Fibroblast of skin of back (primary cell): ENCODE measurements at places on chromosomes 7 and 10.
A peak's percentile ranks its signal among the peaks of the same experiment; 100 is the strongest.

DNA sequence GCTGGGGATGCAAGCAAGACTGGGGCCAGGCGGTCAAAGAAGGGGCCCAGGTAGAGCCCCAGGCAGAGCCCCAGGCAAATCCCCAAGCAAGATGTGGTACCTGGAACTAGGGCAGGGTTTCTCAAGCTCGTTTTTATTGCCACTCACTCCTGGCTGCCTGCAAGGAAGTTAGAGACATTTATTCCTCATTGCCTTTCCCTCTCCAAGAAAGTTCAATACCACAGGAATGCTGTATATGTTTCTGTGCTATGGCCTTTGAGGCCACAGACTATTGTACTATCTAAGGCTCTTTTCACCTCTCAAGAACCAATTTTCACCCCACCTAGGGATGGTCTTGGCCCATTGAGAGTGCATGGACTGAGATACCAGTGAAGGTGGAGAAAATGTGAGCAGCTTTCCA, 71.3 kb downstream of the TACC2 start:
- peak; percentile 29 for DNase-seq

DNA sequence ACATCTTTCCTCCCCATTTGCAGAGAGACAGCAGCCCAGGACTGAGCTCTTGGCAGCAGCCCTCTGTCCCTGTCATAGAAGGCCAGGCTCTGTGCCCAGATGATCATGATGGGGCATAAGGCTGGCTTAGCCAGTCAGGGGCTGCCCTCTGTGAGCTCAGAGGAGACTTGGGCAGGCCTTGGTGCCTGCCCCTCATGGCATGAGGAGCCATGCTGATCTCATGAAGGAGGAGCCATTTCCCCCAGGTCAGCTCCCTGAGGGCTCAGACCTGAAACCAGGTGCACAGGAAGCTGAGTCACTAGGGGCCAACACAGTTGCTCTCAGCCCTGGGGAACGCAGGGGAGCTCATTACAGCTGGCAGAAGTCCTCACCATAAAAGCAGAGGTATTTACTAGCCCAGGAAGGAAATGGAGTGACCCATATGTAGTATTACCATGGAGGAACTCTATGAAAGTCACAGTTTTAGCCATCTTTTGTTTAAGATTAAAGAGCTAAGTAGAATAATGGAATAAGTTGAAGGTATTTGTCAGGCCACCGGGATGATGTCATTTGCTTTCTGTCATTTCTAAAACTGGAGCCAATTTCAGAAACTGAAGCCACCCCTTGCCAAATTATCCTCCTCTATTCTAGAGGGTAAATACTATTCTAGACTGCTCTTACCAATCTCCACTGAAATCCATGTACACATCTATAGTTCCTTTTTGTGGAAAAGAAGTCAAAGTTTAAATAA, 362.4 kb upstream of the ZNF32 start:
- no peak for DNase-seq

- DNase-seq, result no peak
These were observed 157.5 kb downstream of the CHN2 start for GRCh38 chr7:29352041-29352440.

DNA sequence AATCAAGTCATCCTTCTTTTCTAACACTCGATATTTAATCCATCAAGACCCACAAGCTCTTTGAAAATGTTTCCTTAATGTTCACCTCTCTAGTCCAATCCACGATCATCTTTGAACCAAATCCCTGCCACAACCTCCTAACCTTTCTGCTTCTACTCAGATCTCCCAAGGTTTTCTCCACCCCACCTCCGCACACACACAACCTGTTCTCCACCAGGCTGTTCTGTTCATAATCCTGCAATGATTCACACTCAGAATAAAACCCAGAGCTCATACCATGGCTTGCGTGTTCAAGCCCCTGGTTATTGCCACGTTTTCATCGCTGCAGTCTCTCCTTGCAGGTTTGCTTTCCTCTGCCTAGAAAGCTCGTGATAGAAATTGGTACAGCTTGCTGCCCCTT, 53.8 kb upstream of the BAMBI start:
- DNase-seq, result no peak

- no peak for DNase-seq
These were observed 18.1 kb upstream of the ZC3HAV1 start for GRCh38 chr7:139127648-139128047.

- DNase-seq, result peak; percentile 30
These were observed 168.3 kb downstream of the MYOF start for GRCh38 chr10:93313798-93314197.

DNA sequence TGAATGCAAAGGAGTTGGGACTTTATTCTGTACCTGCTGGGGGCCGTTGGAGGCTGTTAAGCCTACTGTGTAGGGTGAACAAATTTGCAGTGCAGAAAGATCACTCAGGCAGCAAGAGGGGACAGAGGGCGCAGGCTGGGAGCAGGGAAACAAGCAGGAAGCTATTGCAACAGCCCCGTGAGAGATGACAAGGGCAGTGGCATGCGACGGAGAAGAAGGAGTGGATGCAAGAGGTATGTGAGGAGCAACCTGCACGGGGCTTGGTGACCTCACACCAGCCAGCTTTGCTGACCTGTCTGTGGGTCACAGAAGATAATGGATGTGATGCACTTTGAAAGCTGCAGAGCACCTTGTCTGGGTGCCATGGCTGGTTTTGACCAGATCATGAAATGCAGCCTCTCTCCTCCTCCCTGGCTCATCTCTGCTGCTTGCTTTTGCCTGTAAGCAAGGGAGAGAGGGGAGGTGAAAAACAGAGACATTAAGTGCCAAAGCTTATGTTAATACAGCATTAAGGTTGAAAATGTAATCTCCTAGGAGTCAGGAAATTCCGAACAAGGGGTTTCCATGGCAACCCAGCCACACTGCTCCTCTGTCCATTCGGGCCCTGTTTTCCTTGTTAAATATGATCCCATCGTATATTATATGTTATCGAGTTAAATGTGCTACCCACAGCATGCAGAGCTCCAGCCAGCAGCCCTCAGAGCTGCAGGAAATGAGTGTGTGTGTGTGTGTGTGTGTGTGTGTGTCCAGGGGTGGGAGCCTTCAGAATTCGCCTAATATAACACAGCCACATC, 314.3 kb upstream of the ZMIZ1 start:
- DNase-seq, result peak; percentile 88

DNA sequence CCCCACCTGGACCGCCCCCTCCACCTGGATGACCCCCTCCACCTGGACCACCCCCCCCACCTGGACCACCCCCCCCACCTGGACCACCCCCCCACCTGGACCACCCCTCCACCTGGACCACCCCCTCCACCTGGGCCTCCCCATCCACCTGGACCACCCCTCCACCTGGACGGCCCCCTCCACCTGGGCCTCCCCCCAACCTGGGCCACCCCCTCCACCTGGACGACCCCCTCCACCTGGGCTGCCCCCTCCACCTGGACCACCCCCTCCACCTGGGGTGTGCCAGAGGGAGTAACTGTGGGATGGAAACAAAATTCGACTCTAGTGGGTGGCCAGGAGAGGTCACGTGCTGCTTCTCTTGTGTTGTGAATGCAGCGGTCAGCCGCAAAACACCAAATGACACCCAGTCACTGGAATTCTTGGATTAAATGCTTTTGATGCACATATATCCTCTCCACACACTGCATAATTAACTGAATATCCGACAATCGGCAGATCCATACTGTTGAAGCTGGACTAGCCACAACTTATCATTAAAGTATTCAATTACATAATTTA, 316.7 kb downstream of the PTPRN2 start:
- no peak for DNase-seq

- DNase-seq, result no peak
These were observed 157.1 kb downstream of the TSPAN12 start for GRCh38 chr7:120700796-120701195.

GRCh38 chr7:78845155-78845554, 608.3 kb downstream of the MAGI2 start:
- DNase-seq, result no peak

DNA sequence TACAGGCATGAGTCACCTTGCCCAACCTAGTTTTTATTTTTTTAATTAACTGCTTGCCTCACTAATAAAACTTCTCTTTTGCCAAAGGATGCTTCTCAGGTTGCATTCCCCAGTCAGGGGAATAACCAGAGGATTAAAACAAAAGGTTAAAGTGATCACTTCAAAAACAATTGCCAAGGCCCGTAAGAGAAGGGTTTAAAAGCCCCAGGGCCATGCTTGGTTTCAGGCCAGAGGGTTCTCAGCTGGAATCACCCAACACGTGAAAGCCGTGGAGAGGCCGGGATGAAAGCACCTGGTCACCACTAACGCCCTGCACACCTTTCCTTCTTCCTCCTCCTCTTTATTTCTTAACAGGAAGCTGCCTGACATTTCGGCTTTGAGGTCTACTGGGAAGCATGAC, 587.5 kb downstream of the PTPRN2 start:
- no peak for DNase-seq

DNA sequence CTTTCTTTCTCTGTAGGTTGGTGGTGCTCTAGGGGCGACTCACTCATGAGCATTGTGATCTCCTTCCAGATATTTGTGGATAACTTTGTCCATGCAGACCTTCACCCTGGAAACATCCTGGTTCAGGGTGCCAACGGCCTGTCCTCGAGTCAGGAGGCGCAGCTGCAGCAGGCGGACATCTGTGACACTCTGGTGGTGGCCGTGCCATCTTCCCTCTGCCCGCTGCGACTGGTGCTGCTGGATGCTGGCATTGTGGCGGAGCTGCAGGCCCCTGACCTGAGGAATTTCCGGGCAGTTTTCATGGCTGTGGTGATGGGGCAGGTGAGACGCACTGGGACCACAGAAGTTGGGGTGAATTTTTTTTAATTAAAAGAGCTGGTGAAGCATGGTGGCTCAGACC, 9.6 kb upstream of the NDUFB2 start:
- no peak for DNase-seq

GRCh38 chr10:13016426-13016825, 14.9 kb upstream of the CCDC3 start:
- peak; percentile 80 for DNase-seq

DNA sequence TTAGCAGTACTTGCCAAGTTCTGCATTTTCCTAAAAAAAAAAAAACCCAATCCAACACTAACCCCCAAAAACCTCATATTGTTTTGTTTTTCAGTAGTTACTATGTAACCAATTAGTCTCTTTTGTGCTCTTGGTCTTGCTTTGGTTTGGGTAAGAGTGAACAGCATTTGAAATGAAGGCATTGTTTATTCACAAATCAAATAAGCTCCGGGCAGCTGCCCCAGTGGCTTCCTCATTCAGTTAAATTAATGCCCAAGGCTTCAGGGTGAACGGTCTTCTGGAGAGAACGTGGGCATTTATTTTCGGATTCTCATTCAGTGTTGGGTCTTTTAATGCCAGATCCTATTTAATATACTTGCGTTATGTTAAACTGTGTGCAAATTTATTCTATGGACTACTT, 108.7 kb downstream of the GFRA1 start:
- DNase-seq, result no peak

GRCh38 chr10:33674986-33675599, 340.6 kb upstream of the NRP1 start:
- DNase-seq, result no peak

- no peak for DNase-seq
These were observed 239.9 kb upstream of the KCND2 start for GRCh38 chr7:120033114-120033513.

- DNase-seq, result no peak
These were observed 122.0 kb downstream of the SKIDA1 start for GRCh38 chr10:21403256-21404015.

GRCh38 chr7:32506266-32507054, 11.2 kb downstream of the AVL9 start:
- peak; percentile 91 for DNase-seq

DNA sequence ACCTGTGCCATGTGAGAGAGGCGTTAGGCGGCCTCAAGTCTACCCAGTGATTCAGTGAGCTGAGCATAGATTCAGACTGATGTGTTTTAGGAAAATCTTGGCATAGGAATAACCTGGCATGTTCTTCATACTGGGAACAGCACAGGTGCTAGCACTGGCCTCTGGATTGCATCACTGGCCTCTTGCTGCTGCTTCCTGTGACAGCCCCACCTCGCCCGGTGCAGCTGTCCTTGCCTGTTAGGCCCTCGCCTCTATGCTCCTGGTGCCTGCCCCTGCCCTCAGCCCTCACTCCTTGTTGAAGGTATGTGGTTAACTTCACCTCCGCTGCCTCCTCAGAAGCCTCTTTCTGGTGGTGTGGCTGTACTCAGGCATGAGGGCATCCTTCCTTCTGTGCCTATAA, 46.2 kb downstream of the BLNK start:
- no peak for DNase-seq

DNA sequence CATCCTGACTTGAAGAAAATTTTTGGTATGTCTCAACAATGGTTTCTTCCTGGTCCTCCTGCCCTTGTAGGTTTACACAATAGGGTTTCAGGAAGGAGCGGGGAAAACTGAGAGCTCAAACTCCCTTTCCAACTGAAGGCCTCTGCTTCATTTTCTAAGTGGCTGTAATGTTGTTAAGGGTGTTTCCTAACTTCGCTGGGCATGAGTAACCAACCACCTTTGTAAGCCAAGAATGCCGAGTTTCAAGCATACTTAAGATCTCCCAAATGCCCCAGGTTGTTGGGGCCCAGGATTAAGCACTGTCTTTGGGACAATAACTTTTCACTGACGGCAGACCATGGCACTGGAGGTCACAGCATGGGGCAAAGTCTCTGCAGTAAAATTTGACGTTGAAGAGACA, 33.6 kb upstream of the DRGX start:
- no peak for DNase-seq

GRCh38 chr7:5284304-5285281, 1.9 kb downstream of the SLC29A4 start:
- no peak for DNase-seq

DNA sequence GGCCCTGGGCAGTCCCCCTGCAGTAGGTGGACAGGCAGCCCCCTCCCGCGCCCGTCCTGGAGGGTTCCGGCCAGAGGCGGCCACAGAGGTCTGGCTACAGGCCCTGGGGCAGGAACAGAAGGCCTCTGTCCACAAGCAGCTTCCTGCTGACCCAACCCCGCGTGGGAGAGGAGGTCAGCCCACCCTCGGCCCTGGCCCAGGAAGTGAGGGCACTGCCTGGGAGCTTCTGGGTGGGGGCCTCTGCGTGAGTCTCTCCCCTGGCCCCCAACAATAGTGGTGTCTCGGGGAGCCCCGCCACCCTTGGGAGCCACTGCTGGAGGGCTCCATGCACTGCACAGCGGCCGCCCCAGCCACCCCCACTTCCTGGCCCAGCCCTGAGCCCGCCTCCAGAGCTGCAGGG, 4.7 kb downstream of the MICALL2 start:
- no peak for DNase-seq

- no peak for DNase-seq
These were observed 1.7 kb downstream of the SHTN1 start for GRCh38 chr10:117003336-117003735.

- DNase-seq, result no peak
These were observed 80.8 kb downstream of the ZNF467 start for GRCh38 chr7:149692557-149692982.

GRCh38 chr7:111198255-111198654, 107.3 kb downstream of the LRRN3 start:
- DNase-seq, result peak; percentile 99

GRCh38 chr7:23938937-23939552, 229.0 kb downstream of the STK31 start:
- peak; percentile 51 for DNase-seq

GRCh38 chr10:118595598-118596425, at the start of gene PRLHR:
TSS of gene PRLHR (minus strand) at chr10:118595648. CDS start at chr10:118595244, 404 bp downstream.
- peak; percentile 45 for DNase-seq
